ENCODE measurements at places on chromosomes 12 and 14.
A peak's percentile ranks its signal among the peaks of the same experiment; 100 is the strongest.

- H3K4me1 ChIP-seq, result peaks cover 8% of the 10 kb centered on the region
- no peak overlapping the region for H3K4me3 ChIP-seq
- peaks cover 69% of the 10 kb centered on the region for H3K27me3 ChIP-seq
- H3K27ac ChIP-seq, result no peak overlapping the region
- DNase-seq, result no peak
- no peaks in the 10 kb centered on the region for H3K36me3 ChIP-seq
Observed at GRCh38 chr12:116524311-116524710, 34.9 kb upstream of the MAP1LC3B2 start.

GRCh38 chr14:71525663-71526221, 406.5 kb upstream of the RGS6 start:
- H3K27me3 ChIP-seq, result no peaks in the 10 kb centered on the region
- no peak overlapping the region for H3K4me3 ChIP-seq
- no peak overlapping the region for H3K27ac ChIP-seq
- peaks cover 4% of the 10 kb centered on the region for H3K36me3 ChIP-seq
- peaks cover 16% of the 10 kb centered on the region for H3K4me1 ChIP-seq

DNA sequence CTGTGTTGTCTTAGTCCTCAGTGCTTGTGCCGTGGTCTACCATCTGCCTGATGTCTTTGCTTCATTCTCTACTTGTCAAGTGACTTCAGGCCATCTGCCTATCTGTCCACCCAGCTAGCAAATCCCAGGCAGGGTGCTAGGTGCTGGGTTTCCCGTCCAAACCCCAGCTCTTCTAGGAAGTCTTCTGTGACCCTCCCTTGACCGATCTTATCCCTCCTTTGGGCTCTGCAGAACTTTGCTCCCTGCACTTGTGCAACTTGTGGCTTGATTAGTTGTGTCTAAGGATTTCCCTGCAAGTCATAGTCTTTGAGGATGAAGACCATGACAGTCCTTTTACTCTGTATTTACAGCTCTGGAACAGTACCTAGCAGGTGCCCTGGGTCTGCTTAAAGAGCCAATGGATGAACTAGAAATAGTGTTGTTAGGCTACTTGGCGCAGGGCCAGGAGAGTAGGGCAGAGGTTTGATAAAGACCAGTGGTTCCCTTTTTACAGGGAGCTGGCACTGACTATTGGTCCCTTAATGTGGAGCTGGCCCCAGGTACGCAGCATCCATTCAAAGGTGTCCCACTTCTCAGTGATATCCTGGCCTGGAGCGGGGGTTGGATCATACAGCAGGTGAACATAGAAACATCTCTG, 60.1 kb downstream of the ADCK1 start:
- H3K27me3 ChIP-seq, result no peaks in the 10 kb centered on the region
- no peaks in the 10 kb centered on the region for H3K4me1 ChIP-seq
- H3K36me3 ChIP-seq, result peaks cover 2% of the 10 kb centered on the region
- H3K4me3 ChIP-seq, result no peak overlapping the region
- no peak for DNase-seq
- H3K27ac ChIP-seq, result no peak overlapping the region

DNA sequence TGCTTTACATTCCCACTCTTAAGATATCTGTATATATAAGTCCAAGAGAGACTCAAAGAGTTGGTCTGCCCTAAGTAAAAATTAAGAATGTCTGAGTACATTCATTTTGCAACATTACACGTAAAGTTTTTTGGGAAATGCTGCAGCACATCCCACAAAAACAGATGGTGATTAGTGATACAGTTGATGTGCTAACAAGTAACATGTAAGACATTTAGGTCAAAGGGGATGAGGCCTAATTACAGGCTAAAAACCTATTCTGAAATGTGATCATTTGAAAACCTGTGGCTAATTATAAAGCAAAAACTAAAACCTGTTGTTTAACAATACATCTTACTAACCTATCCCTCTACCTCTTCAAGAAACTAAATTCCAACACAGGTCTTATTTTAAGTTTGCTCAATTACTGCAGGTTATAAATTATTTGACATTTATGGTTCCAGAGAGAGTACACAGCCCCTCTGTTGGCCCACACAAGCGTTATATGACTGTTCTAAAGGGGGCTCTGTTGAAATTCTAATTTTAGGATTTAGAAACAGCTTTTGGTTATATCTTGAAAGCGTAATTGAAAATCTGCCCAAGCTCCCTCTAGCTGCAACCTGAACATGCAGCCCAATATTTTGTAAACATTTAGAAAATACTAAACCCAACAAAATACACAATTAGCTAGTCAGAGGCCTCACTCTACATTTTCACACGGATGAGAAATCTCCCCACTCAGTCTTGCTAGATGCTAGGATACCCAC, 42.9 kb downstream of the BRAP start:
- H3K36me3 ChIP-seq, result peaks cover 41% of the 10 kb centered on the region
- H3K27me3 ChIP-seq, result no peaks in the 10 kb centered on the region
- no peak overlapping the region for H3K27ac ChIP-seq
- no peaks in the 10 kb centered on the region for H3K4me1 ChIP-seq
- H3K4me3 ChIP-seq, result no peak overlapping the region
- no peak for DNase-seq

GRCh38 chr14:91365552-91365951, 52.1 kb downstream of the CCDC88C start:
- H3K4me3 ChIP-seq, result peak overlapping the region; percentile 78
- DNase-seq, result no peak
- H3K4me1 ChIP-seq, result peaks cover 78% of the 10 kb centered on the region
- peaks cover 52% of the 10 kb centered on the region for H3K36me3 ChIP-seq
- H3K27me3 ChIP-seq, result no peaks in the 10 kb centered on the region

GRCh38 chr14:36716614-36717184, 55.0 kb downstream of the PAX9 start:
- no peak overlapping the region for H3K27ac ChIP-seq
- H3K27me3 ChIP-seq, result no peaks in the 10 kb centered on the region
- no peaks in the 10 kb centered on the region for H3K36me3 ChIP-seq
- no peak for DNase-seq
- H3K4me1 ChIP-seq, result no peaks in the 10 kb centered on the region

- H3K27me3 ChIP-seq, result no peaks in the 10 kb centered on the region
- H3K4me1 ChIP-seq, result peaks cover 28% of the 10 kb centered on the region
- peak within 1 kb of the TSS; percentile 93 for H3K4me3 ChIP-seq
- peak within 1 kb of the TSS; percentile 96 for H3K27ac ChIP-seq
- H3K36me3 ChIP-seq, result peaks cover 36% of the 10 kb centered on the region
Observed at GRCh38 chr12:42238240-42239140, at the start of gene YAF2. Gene YAF2, minus strand, starts transcription at chr12:42238248. Its CDS starts 68 bp downstream, at chr12:42238180.

DNA sequence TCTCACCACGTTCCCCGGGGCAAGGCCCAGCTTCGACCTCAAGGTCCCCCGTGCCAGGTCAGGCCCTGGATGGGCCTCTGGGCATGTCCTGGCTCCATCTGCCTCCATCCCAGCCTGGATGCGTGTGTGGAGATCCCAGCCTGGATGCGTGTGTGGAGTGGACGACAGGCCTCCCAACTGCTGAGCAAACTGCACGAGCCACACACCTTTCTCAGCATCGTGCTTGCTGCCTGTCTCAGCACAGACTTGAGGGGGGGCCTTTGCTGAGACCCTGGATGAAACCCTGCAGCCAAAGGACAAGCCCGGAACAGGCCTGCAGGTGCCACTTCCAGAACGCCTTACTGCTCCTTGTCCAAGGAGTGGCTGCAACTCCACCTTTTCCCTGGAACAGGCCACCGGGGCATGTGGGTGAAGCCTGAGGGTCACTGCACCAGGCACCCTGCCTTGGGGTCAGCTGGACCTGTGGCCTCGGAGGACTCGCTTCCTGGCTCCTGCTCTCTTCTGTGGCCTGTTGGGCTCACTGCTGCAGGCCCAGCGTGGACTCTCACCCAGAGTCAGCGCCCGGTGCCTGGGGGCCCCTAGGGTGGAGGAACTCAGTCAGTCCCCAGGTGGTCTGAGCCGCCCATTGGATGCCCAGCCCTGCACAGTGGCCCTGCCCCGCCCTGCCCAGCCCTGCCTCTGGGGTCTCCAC, 176.0 kb downstream of the KIF26A start:
- no peak for DNase-seq
- H3K36me3 ChIP-seq, result no peaks in the 10 kb centered on the region
- no peaks in the 10 kb centered on the region for H3K4me1 ChIP-seq
- no peaks in the 10 kb centered on the region for H3K27me3 ChIP-seq

DNA sequence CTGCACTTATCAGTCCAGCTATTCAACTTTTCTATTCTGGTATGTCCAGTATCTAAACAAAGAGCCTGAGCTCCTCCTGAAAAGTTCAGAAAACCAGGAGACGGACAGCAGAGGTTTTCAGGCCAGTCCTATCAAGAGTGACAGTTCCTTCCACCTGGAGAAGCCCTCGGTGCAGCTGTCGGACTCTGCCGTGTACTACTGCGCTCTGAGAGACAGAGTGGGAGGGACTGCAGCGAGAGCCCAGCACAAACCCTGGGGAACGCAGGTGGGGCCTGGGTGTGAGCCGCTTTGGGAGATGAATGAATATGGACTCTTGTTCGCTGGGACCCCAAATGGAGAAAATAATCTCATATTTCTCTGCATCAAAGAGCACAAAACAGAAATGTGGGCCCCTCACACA, 329.8 kb upstream of the OR4E1 start:
- peak overlapping the region; percentile 63 for H3K4me3 ChIP-seq
- no peak for DNase-seq
- no peaks in the 10 kb centered on the region for H3K27me3 ChIP-seq
- H3K36me3 ChIP-seq, result peaks cover 3% of the 10 kb centered on the region

DNA sequence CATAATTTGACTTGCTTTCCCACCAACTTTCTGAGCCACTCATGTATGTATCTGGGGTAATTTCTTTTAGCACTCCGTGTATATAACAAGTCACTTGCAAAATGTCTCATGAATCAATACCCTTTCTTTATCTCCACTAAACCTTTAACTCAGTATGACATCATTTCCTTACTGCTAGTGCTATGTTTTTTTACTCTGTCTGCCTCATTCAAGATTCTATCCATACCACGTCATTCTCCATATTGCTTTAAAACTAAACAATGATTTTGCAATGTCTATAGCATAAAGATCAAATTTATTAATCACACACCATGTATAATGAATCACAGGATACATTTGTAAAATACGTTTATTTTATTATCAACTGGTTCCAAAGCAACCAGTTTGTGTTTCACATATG, 178.2 kb downstream of the PIK3C2G start:
- H3K36me3 ChIP-seq, result no peaks in the 10 kb centered on the region
- H3K4me1 ChIP-seq, result no peaks in the 10 kb centered on the region
- DNase-seq, result no peak
- no peak overlapping the region for H3K4me3 ChIP-seq
- H3K27ac ChIP-seq, result no peak overlapping the region

DNA sequence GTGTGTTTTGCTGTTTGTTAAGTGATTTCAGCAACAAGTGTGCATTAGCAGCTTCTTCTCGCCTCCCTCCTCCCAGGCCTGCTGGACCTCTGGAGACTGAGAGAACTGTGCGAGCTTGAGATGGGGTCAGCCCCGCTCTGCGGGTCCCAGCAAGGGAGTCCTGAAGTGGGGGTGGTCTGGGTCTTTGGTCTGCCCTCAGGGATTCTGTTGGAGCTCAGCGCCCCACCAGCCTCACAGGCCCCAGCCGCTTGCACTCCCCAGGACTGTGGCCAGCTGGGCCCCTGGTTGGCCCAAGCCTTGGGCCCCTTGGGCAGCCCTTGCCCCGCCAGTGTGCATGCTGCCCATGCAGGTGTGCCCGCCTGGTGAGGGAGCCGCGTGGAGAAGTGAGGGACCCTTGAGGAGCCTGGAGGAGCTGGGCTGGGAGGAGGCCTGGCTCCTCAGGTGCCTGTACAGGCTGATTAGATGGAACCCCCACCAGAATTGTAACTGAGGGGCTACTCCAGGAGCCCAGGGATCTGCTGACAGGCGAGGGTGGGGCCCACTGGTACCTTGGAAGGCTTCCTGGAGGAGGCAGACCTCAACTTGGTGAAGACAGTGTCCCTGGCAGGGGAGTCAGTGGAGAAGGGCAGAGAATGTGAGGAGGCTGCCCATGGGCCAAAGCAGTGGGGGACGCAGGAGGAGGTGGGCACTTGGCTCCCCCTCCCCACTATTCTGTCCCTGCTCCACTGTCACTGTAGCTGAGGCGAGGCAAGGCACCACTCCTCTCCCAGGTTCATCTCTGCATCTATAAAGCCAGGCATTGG, 56.7 kb downstream of the BEGAIN start:
- peaks cover 3% of the 10 kb centered on the region for H3K4me1 ChIP-seq
- no peak for DNase-seq
- no peaks in the 10 kb centered on the region for H3K36me3 ChIP-seq
- no peak overlapping the region for H3K27ac ChIP-seq
- H3K4me3 ChIP-seq, result no peak overlapping the region

- DNase-seq, result no peak
- peak overlapping the region; percentile 92 for H3K27ac ChIP-seq
- no peaks in the 10 kb centered on the region for H3K27me3 ChIP-seq
- peaks cover 10% of the 10 kb centered on the region for H3K36me3 ChIP-seq
Observed at GRCh38 chr14:50783563-50783962, 47.4 kb downstream of the NIN start.

GRCh38 chr14:103729496-103730448, 14.2 kb downstream of the ZFYVE21 start:
- no peak overlapping the region for H3K4me3 ChIP-seq
- no peak overlapping the region for H3K27ac ChIP-seq
- no peaks in the 10 kb centered on the region for H3K4me1 ChIP-seq
- H3K36me3 ChIP-seq, result peaks cover 11% of the 10 kb centered on the region

- no peak overlapping the region for H3K4me3 ChIP-seq
- H3K27me3 ChIP-seq, result peaks cover 57% of the 10 kb centered on the region
- no peak overlapping the region for H3K27ac ChIP-seq
Observed at GRCh38 chr14:87883750-87884149, 109.2 kb downstream of the GALC start.

DNA sequence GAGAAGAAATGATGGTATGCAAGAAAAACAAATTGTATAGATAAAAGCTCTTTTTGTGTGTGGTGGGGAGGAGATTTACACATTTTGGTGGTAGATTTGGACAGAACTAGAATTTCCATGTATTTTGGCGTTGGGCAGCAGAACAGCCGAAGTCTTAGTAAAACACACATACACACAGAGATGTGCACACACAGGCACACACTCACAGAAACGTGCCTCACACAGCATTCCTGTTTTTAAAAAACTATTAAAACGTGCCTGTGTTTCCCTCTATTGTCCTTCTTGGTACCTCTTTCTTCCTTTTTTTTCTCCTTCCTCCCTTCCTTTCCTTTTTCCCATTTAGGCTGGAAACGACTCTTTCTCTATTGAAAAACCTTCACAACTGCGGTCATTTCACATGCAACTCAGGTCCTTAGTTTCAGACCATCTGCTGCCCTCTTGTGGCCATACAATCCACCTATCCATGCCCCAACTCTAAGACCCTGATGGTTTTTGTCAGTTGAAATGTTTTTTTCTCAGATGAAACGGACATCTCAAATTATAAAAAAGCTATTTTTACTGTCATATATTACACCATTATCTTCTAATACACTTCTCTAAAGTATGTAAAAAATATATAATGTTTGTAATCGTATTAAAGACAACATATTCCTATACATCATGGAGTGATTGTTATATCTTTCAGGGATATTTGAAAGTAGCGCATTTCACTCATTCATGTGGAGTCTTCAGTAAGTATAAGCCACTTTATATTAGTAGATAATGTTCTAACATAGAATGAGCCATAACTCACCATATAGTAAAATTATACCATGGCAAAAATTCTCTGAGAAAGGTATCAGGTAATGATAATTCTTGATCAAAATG, 386.7 kb upstream of the NOVA1 start:
- no peaks in the 10 kb centered on the region for H3K27me3 ChIP-seq
- H3K4me1 ChIP-seq, result no peaks in the 10 kb centered on the region
- no peaks in the 10 kb centered on the region for H3K36me3 ChIP-seq

All from effector memory CD8-positive, alpha-beta T cell (primary cell).